ENCODE measurements at places on chromosomes 11 and 22. TPM values are rescaled to one million over a fixed set of nuclear protein-coding genes. Genes with fewer than 3 reads are reported as not detected.

Gene TMEM126A
- 31.3 TPM for polyA plus RNA-seq

Gene ENTHD1
- polyA plus RNA-seq, result not detected

Gene GPR83
- 0.70 TPM for polyA plus RNA-seq

Gene OR52I1
- polyA plus RNA-seq, result not detected

DNA sequence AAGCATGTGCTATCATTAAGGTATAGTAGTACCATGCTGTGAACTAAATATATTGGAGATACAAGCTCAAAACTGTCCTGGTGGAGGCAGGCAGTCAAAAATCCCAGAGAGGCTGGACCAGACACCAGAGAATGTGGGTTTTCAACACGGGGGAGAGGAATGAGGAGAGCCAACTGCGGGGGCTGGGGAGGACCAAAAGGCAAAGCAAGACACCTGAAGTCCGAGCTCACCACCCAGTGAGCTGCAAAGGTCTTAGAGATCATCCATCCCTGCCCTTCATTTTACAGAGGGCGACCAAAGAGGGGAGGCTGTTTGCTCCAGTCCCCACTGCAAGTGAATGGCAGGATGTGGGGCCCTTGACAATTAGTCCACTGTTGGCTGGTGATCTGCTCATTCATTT lies 10.0 kb downstream of the RIBC2 start:
- DNase-seq, result no peak

DNA sequence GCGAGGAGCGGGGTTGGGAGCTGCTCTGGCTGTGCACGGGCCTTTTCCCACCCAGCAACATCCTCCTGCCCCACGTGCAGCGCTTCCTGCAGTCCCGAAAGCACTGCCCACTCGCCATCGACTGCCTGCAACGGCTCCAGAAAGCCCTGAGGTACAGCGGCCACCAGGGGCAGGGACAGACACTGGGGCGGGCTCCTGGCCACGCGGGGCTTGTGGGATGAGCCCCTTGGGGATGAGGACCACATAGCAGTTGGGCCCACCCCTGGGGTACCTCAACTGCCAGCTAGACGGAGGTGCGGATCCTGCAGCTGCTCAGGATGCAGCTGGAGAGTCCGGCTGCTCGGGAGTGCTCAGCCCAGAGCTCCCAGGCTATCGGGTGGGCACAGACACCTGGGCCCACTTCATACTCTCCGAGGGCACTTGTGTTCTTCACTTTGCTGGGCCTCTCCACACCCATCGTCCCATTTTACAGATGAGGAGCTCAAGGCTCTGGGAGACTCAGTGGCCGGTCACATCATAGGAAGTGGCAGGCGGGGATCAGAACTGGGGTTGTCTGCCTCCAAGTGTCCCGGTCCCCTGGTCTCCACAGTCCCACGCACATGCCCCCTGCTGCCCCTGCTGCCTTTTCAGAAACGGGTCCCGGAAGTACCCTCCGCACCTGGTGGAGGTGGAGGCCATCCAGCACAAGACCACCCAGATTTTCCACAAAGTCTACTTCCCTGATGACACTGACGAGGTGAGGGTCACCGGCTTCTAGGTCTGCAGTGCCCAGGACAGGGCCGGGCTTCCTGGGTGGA lies 77.6 kb downstream of the MYO7A start:
- DNase-seq, result no peak

GRCh38 chr11:130423541-130424142 lies 4.8 kb downstream of the ADAMTS8 start:
- no peak for DNase-seq

DNA sequence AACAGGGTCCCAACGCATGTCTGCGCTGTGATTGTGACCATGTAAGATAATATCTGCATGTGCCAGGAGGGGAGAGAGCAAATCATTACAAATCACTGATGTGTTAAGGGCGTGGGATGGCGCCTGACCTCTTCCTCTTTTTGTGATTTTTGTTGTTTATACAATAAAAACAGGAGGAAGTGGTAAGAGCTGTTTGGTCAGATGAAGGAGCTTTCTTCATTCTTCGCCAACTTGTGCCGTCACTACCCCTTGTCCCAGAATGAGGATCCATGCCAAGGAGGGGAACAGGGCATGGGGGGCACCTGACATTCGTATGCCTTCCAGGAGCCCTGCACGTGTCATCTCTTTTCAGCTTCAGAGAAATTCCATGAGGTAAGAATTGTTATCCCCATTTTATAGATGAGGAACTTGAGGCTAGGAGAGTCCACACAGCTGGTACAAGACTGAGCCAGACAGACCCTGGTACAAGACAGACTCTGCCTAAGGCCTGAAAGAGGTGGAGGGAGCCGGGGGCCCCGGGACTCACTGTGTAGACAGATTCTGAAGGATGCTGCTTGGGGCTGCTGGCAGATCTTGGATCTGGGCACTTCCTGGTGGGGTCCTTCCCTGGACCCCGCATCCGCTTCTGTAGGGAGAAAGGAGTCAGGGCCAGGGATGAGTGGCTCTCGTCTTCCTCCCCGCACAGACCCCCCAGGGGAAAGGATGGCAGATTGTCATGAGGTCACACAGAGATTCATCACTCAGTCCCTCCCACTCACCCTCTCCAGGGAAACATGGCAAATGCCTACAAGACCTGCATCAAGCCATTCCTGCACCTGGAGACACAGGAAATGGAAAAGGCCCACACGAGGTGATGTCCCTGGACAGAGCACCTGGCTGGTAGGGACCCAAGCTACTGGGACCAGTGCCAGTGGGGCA lies 34.6 kb downstream of the NFAM1 start:
- no peak for DNase-seq

- no peak for DNase-seq
Observed at GRCh38 chr11:17036666-17037658, 22.7 kb upstream of the PLEKHA7 start.

DNA sequence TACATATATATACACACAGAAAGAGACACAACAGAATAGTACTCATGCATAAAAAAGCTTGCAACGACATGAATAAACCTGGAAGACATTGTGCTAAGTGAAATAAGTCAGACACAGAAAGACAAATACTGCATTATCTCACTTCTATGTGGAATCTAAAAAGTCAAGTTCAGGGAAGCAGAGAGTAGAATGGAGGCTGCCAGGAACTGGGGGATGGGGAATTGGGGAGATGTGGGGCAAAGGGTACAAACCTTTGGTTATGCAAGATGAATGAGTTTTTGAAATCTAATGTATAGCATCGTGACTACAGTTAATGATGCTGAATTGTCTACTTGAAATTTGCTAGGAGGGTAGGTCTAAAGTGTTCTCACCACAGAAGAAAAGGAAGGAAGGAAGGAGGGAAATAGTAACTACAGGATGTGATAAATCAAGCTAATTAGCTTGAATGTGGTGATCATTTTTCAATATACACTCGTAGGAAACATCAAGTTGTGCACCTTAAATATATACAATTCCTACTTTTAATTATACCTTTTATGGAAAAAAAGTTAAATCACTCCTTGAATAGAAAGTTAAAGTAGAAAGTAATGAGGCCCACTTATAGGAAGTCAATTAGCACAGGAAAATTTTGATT lies 33.8 kb downstream of the MMP13 start:
- DNase-seq, result no peak

DNA sequence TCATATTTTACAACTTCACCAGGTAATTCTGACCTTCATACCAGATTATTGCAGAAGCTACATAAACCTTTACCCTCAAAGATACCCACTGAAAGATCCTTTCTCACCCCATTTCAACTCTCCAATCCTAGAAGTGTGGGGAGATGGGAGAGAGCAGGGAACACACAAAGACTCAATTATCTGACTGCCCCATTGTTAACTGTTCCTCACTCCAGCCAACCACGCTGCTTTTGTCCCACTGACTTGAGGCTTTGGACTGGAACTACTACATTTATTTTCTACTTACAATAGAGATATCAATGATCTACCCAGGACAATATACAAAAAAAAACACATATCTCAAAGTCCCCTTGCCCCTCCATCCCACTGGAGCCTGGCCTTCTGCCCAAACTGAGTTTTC lies 44.7 kb upstream of the SLN start:
- DNase-seq, result no peak

DNA sequence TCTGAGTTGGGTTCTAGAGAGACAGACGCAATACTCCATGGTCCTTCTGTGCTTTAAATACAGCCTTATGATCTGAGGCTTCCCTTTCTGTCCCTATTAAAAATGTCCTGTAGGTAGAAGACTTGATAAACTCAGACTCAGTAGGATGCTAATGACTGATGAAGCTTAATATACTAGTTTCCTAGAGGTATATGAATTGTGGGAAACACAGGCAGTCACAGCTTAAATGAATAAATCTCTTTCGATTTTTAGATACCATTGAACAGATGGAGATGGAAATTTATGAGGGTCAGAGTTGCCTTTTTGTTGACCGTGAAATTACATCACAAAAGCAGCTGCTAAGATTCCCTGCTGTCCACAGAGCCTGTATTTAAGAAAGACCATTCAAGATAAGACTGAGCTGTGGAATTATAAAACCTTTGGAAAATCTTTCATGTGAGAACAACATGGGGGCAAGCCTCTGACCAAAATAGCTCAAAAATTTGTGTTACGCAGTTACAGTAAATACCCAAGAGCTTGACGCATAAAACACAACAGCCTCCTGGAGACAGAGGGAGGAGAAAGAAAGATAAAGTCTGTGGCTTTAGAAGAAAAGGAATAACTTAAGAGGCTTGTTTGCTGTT lies 172.3 kb downstream of the AASDHPPT start:
- DNase-seq, result no peak

DNA sequence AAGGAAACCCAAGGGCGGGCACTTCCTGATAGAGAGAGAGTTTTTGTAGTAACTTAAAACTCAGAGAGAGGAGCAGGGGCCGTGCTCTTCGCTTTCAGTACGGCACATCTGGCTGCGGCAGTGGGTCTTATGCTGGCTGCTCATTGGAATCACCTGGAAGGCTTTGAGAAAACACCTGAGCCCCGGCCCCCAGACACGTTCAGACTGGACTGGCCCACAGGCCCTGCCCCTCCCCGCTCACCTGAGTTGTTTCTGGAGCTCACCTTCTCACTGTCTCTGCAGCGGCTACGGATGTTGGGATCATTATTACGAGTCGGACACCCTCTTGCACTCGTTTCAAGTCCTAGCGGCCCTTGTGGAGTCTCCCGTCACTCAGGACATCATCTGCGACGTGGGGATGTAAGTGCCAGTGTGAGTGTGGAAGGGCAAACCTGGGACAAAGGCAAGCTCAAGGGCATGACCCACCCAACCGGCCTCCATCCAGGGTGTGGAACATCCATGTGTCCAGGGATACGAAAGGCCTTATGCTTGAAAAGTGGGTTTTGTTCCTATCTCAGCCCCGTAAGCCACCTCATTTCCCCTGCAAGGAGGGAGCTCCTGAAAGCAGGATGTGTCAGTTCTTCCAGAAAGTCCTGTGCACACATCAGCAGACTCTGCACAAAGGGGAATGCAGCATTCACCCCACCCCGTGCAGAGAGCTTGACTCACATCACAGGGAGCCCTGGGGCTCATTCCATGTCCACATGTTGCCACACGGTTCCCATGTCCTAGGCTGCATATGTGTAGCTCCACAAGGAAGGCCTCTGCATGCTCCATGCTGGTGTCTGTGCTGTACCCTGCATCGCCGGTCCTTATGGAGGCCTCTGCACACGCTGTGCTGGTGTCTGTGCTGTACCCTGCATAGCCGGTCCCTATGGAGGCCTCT lies 5.4 kb downstream of the NADSYN1 start:
- no peak for DNase-seq

- DNase-seq, result no peak
Observed at GRCh38 chr11:82992223-82992622, 79.5 kb downstream of the RAB30 start.

- no peak for DNase-seq
Observed at GRCh38 chr11:18019650-18020049, 6.8 kb upstream of the SERGEF start.

DNA sequence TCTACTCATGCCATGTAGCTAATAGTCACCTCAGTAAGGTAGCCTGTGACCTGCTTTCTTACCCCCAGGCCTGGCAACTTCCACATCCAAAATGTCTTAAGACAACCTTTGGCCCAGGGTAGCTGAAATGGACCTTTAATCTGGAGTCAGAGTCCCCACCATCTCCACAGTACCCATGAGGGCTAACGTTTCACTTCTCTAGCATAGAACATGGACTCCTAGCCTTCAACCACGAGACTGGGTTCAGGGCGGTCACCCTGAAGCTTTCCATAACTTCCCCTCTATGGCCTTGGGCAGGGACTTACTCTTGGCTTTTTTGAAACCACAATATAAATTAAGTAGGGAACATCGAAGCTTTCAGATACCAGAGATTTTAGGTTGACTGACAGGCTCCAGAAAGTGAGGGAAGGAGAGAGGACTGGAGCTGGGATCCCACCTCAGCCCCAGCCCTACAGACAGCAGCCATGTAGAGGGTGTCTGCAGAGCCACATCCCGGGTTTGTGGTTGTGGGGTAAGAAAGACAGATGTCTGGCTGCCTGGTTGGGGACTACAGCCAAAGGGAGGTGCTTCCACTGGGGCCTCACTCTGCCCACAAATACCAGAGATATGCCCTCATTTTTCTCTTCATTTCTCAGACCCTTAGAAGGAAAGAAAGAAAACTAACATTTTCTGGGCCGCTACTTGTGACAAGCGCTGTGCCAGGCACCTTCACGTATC lies 2.6 kb downstream of the TBC1D10A start:
- DNase-seq, result no peak

DNA sequence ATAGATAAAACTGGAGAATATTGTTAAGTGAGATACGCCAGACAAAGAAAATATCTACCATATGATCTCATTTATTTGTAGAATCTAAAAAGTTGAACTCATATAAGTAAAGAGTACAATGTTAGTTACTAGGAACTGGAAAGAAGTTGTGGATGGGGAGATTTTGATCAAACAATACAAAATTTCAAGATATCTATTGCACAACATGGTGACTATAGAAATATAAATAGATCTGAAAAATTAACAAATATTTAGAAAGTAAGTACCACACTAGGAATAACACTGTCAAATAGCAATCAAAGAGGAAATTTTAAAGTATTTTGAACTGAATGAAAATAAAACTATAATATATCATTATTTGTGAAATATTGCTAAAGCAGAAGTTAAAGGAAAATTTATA lies 437.2 kb downstream of the AASDHPPT start:
- DNase-seq, result no peak

- no peak for DNase-seq
Observed at GRCh38 chr11:17214338-17214737, 6.6 kb upstream of the PIK3C2A start.

GRCh38 chr11:122405547-122406341 lies 249.8 kb upstream of the UBASH3B start:
- DNase-seq, result no peak

All from renal cortex interstitium (tissue), 15 donors.